ENCODE measurements at places on chromosomes 7 and 10. TPM values are rescaled to one million over a fixed set of nuclear protein-coding genes. Genes with fewer than 3 reads are reported as not detected.

- DNase-seq = no peak
Observed at GRCh38 chr7:116083796-116084195, 53.2 kb upstream of the TFEC start.

DNA sequence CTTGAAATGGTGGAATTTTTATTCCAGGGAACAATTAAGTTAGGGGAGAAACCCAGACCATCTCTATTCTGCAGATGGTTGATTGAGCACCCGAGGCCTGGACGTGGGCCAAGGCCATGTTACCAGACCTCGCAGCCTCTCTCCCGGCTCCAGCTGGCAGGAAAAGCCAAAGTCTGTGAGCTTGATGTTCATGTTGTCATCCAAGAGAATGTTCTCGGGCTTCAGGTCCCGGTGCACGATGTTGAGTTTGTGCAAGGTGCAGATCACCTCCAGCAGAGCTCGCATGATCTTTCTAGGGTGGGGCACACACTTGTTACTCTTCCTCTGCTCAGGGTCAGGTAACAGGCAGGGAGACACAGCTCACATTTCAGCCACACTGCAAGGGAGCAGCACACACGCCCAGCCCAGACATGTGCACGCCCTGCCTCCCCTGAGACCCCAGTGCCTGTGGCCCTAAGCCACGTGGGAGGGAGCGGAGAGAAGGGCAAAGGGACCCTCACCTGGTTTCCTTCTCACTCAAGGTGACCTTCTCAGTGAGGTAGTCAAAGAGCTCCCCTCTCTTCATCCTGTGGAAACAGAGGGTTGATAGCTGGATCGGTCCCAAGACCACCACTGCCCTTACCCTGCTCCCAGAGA, 9.5 kb downstream of the PHKG1 start:
- peak; percentile 59 for DNase-seq

- no peak for DNase-seq
Observed at GRCh38 chr10:117455346-117455745, 80.1 kb upstream of the PDZD8 start.

DNA sequence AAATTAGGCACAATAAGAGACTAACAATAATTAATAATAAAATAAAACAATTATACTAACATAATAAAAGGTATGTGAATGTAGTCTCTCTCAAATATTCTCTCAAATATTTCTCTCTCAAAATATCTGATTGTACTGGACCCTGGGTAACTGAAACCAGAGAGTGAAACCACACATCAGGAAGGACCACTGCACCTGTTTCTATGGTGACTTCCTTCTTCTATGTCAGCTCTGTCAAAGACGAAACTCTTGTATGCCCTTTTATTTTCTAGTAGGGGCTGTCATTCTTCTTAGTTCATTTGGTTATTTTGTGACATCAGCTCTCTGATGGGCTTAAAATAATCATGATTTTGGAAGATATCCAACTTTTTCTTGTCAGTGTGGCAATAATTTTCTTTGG, 428.0 kb upstream of the TPK1 start:
- DNase-seq = no peak

DNA sequence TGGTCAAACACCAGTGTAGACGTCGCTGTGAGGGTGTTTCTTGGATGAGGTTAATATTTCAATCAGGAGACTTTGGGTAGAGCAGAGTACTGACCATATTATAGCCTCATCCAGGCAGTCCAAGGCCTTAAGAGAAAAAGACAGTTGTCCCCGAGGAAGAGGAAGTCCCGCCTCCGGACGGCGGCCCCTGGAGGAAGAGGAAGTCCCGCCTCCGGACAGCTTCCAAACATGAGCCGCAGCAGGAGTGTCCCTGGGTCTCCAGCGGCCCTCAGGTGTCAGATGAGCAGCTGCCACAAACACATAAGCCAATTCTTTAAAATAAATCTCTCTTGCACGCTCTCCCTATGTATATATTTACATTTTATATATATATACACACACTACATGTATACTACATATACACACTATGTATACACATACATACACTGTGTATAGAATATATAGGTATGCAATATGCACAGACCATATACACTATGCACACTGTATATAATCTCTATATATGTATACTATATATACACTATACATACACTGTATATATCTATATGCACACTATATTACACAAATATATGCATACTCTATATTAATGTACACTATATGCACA, 37.5 kb downstream of the PWWP2B start:
- peak; percentile 86 for DNase-seq

DNA sequence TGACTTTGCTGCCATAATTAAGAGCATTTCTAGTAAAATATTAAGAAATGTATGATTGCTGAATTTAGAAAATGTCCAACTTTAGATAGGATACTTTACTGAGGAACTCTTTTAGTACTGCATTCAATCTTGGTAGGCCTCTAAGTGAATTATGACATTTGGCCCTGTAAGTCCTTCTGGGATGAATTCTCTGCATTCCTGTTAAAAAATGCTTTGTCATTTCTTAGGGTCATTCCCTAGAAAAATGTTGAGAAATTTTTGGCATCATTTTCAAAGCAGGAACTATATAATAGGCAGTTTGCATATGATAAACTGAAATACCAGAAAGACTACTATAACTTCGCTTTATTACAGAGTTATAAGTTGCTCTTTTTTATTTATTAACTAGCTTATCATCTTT, 69.3 kb upstream of the PRR15 start:
- DNase-seq = no peak

DNA sequence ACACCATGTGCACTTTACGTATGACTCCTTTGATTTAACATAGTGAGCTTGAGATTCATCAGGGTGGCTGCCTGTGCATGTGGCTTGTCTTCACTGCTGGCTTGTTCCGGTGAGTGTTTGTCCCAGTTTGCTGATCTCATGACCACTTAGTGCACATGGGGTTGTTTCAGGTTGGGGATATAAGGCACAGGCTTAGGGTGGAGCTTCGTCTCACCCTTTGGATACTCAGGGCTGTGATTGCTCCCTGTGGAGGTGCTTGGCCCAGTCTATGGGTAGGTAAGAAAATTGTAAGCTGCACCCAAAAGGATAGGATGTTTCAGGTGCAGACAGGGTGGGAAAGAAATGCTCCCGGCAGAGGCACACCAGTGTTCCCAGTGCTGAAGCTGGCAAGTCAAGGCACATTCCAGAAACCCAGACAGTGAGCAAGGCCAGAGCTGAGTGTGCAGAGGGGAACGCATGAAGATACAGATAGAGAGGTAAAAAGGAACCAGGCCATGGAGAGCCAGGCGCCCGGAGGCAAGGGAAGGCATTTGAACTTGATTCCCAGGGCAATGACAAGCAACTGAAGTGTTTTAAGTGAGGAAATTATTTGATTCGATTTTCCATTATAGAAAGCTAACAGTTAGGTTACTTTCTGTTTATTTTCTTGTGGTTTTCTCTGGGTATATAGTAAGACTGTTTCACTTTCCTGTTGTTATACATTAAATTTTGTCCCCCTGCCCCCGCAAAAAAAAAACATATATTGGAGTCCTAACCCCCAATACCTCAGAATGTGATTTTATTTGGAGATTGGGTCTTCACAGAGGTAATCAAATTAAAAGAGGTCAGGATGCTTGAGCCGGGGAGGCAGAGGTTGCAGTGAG, 289.8 kb upstream of the KLF6 start:
- DNase-seq = no peak

DNA sequence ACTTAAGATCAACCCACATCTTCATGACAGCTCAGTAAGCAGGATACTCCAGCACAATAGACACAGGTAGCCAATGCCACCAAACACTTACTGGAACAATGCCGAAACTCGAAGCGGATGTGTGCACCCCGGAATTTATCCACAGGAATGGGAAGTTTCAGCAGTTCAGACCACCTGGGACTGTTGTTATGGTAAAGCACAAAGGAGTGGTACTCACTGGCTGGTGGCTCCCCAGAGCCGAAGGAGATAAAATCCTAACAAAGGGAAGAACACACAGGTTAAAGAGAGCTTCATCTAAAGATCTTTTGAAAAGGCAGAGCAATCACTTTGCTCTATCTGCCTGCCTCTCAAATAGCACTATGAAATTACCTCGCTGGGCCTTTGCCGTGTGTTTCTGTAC, 305.9 kb downstream of the DOCK4 start:
- no peak for DNase-seq

The LRRC18 gene
- 0.96 TPM for total RNA-seq

The HOXA10 gene
- 0.38 TPM for total RNA-seq

The LHFPL3 gene
- total RNA-seq = not detected

The CPA2 gene
- not detected for total RNA-seq

The UTF1 gene
- total RNA-seq = not detected

All from upper lobe of right lung (tissue), 1 donor.